ENCODE measurements at places on chromosomes 5 and 9.

DNA sequence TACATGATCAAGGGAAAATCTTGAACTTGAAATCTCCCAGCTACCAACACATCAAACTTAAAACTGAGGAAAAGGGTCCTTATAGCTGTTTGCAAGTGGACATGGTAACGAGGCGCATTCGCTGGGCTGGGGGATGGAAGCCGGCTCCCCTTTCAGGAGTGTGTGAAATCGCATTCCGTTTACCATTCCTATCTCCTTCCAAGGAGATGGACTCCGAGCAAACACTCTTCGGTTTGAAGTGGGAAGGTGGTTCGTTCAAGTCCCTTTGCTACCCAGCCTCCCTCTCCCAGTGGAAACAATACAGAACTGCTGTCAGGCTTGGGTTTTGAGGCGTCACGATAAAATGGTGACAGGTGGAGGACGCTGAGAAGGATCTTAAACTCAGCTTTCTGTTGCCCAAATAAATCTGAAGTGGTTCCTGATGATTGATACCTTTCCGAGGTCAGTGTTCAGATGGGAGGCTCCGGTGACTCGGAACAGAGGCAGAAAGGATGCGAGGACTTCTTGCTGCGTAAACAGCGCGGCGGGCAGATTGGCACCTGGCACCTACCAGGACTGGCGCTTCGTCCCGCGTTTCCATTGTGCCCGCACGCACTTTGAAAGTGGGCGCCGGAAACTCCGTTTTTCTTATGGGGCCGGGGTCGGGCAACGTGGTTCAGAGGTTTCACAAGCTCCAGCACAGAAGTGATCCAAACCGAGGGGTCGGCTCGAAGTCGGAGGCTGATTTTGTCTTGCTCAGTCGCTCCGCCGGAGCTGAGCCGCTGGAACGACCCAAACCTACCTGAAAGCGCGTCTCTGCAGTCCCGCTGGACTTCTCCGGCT lies 7.0 kb downstream of the MSX2 start:
- H3K27me3 ChIP-seq = peaks cover 9% of the 10 kb centered on the region
- no peak for DNase-seq
- no peak overlapping the region for H3K27ac ChIP-seq
- H3K36me3 ChIP-seq = no peaks in the 10 kb centered on the region

DNA sequence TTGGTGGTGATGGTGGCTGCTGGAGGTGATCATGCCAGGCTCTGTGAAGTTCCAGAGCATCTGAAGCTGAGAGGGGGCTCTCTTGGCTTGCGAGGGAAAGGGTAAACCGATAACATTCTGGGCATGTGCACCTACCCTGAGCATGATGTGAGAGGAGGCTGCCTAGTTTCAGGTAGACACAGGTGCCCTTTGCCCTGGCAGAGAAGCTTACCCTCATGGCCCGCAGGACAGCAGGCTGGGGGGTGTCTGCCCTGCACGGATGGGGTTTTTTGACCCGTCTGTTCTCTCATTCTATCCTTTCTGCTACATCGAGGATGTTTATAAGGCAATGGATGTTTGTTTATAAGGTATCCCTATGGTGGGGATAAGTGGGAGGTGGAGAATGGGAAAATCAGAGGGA lies 132.9 kb downstream of the WDR41 start:
- H3K4me3 ChIP-seq = no peak overlapping the region
- H3K36me3 ChIP-seq = no peaks in the 10 kb centered on the region
- peaks cover 29% of the 10 kb centered on the region for H3K4me1 ChIP-seq
- H3K27me3 ChIP-seq = no peaks in the 10 kb centered on the region

- no peaks in the 10 kb centered on the region for H3K27me3 ChIP-seq
- no peak overlapping the region for H3K27ac ChIP-seq
- H3K4me1 ChIP-seq = no peaks in the 10 kb centered on the region
Measured at GRCh38 chr9:77435688-77436087, 212.4 kb downstream of the GNA14 start.

GRCh38 chr5:95963650-95964410 lies 2.2 kb upstream of the ELL2 start:
- no peaks in the 10 kb centered on the region for H3K27me3 ChIP-seq
- no peak for DNase-seq
- peak overlapping the region; percentile 99 for H3K27ac ChIP-seq
- H3K4me3 ChIP-seq = no peak overlapping the region

DNA sequence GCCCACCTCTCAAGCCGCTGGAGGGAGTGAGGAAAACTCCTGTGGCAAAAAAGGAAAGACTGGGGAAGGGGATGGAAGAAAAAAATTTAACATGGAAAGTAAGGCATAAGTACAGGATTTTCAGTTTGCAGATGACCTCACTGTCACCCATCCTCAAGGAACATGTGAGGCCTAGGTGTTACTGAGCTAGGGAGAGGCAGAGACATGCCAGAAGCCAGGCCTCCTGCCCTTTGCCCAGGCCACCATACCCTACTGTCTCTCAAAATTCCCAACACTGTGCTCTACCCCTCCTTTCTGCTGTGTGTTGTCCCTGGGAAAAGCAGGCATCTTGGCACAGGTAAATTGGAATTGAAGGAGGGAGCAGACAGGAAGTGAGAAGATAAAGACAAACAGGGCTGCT lies 4.4 kb upstream of the MGAT1 start:
- no peaks in the 10 kb centered on the region for H3K36me3 ChIP-seq
- H3K4me1 ChIP-seq = peaks cover 53% of the 10 kb centered on the region
- DNase-seq = peak; percentile 15
- no peaks in the 10 kb centered on the region for H3K27me3 ChIP-seq
- peak overlapping the region; percentile 3 for H3K4me3 ChIP-seq

DNA sequence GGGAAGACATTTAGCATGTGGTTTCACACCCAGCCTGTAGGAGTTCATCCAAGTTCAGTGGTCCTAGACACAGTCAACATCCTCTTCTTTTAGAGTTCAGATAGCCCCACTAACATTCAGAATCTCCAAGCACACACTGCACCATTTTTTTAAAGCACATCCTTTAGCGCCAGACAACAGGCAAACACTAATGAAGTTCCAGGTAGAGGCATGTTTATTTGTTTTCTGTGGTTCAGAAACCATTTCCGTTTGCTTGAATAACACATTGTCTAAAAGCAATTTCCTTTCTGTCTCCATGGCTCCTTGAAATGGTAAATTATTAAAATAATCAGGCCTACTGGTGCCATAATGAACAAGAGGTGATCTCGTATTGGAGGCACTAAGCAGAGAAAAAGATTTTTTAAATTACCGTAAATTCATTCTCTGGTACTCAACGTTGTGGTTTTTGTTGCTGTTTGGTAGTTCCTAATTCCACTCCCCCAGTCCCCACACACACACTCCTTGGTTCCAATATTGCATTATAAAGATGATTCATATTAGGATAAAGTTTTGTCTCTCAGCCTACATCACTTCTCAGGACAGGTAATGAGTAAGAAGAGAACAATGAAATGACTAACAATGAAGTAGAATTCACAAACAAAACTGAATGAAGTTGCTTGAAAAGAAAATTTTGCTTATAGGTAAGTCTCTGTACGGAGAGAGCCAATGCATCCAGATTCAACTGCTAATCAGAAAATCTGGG lies 153.1 kb downstream of the PCSK1 start:
- no peak for DNase-seq
- no peaks in the 10 kb centered on the region for H3K27me3 ChIP-seq
- H3K27ac ChIP-seq = no peak overlapping the region
- H3K36me3 ChIP-seq = no peaks in the 10 kb centered on the region

DNA sequence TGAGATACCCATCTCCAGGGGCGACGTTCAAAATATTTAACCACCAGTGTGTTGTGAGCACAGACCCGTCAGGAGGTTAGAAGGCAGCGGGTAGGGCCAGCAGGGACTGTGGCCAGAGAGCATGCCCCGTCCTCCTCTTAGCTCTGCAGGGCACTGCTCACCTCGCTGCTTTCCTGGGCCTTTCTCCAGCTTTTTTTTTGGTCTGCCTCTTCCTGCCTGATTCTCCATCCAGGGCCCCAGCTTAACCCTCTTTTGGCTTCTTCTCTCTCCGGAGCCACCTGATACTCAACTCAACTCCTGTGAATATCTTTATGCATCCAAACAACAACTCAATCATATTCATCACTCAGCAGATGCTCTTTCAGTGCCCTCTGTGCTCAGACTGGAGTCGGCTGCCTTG lies 44.0 kb downstream of the TMOD1 start:
- H3K27ac ChIP-seq = no peak overlapping the region
- DNase-seq = no peak
- H3K4me1 ChIP-seq = no peaks in the 10 kb centered on the region
- H3K4me3 ChIP-seq = no peak overlapping the region
- H3K27me3 ChIP-seq = no peaks in the 10 kb centered on the region
- H3K36me3 ChIP-seq = peaks cover 20% of the 10 kb centered on the region

GRCh38 chr9:108150736-108151586 lies 661.4 kb upstream of the KLF4 start:
- H3K4me3 ChIP-seq = no peak overlapping the region
- no peak for DNase-seq
- H3K27me3 ChIP-seq = no peaks in the 10 kb centered on the region
- H3K27ac ChIP-seq = no peak overlapping the region
- H3K4me1 ChIP-seq = no peaks in the 10 kb centered on the region

DNA sequence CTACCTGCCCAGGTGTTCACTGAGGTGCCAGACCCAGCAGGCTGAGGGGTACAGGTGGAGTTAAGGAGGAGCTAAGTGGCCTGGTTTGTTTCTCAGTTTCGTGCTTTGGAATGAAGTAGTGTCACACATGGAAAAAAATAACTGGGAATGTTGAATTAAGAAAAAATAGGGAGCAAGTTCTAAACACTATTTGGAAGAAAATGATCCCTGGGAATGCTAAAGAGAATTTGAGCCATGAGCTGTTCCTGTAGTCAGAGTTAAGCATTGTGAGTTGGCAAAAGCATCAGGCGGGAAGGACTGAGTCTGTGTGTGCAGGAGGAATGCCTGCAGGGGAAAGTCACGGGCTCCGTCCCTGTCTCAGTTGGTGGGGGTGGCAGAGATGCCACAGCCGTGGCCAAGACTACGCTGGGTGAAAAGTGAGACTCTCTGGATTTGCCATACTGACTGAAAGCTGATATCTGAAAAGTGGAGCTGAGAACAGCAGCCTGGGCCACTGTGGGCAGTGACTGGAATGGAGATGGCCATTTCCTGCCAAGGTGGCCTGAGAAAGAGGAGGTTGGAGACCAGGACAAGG lies 37.0 kb downstream of the SYK start:
- no peaks in the 10 kb centered on the region for H3K4me1 ChIP-seq
- DNase-seq = no peak
- H3K27ac ChIP-seq = no peak overlapping the region
- H3K27me3 ChIP-seq = no peaks in the 10 kb centered on the region

- H3K4me3 ChIP-seq = no peak overlapping the region
- no peak for DNase-seq
- H3K27ac ChIP-seq = no peak overlapping the region
- peaks cover 33% of the 10 kb centered on the region for H3K4me1 ChIP-seq
- H3K36me3 ChIP-seq = no peaks in the 10 kb centered on the region
- H3K27me3 ChIP-seq = no peaks in the 10 kb centered on the region
Measured at GRCh38 chr5:154364771-154365170, 81.0 kb upstream of the SAP30L start.

GRCh38 chr9:93308158-93308602 lies 124.2 kb downstream of the WNK2 start:
- peaks cover 3% of the 10 kb centered on the region for H3K4me1 ChIP-seq
- no peak for DNase-seq
- H3K36me3 ChIP-seq = no peaks in the 10 kb centered on the region
- H3K4me3 ChIP-seq = no peak overlapping the region

DNA sequence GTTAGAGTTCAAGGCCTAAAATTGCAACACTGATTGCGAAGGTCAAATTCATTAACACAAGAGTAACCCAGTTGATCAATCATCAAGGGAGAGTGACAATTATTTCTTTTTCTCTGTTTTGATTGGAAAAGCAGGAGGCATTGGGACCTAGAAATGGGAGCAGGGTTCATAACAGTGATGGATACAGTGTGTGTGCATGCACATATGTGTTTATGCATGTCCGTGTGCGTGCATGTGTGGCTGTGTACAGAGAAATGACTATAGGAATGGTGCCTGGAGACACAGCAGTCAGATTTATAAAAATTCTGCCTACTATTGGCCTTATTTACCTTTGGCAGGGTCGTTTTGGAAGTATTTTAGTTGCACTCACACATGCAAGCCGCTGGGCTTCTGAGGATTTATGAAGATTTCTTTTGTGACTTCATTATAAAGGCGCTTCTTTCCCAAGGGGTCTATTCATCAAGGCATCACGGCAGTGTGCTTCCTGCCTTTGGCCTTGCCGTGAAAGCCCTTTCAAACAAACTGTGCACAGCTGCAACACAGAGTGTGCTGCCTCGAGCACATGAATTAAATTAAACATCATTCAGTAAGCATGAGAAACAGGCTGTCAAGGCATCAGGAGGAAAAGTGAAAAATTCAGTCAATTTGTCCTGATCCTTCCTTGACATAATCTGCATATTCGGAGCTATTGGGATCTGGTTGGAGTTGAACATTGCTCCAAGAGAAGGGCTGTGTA lies 122.8 kb upstream of the PUM3 start:
- no peak overlapping the region for H3K27ac ChIP-seq
- no peak for DNase-seq
- H3K36me3 ChIP-seq = no peaks in the 10 kb centered on the region
- no peaks in the 10 kb centered on the region for H3K27me3 ChIP-seq

DNA sequence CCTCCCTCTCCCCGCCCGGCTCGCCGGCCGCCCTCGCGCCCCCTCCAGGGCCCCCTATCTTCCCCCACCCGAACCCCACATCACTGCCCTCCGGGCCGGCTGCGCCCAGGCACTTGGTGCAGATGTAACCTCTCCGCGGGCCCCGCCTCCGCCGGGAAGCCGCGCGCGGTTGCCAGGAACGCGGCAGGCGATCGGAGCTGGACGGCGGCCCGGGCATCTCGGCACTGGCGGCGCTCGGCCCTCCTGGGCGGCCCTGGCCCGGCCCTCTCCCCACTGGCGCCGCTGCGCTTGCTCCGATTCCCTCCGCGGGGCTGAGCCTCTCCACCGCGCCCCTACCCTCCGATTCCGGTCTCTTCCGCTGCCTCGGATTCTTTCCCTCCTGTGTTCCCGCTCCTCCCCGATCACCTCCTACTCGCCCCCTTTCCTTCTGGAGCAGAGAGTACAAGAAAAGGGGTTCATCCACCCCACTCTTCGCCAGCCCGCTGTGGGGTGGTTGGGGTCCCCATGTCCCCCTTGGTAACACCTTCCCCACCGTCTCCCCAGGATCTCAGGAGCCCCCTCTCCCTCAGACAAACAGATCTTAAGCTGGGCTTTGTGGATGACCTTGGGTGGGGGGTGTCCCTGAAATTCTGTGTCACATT lies 70.6 kb downstream of the C9orf50 start:
- H3K27me3 ChIP-seq = no peaks in the 10 kb centered on the region
- no peak for DNase-seq
- peak overlapping the region; percentile 94 for H3K27ac ChIP-seq
- no peaks in the 10 kb centered on the region for H3K36me3 ChIP-seq
- H3K4me1 ChIP-seq = peaks cover 17% of the 10 kb centered on the region

GRCh38 chr9:72384710-72385485 lies 19.9 kb upstream of the ZFAND5 start:
- no peaks in the 10 kb centered on the region for H3K4me1 ChIP-seq
- no peak overlapping the region for H3K4me3 ChIP-seq
- H3K27me3 ChIP-seq = no peaks in the 10 kb centered on the region
- H3K27ac ChIP-seq = no peak overlapping the region
- no peak for DNase-seq
- H3K36me3 ChIP-seq = no peaks in the 10 kb centered on the region
